DMS79 (cell line): ENCODE measurements at places on chromosomes 1 and 21.

DNA sequence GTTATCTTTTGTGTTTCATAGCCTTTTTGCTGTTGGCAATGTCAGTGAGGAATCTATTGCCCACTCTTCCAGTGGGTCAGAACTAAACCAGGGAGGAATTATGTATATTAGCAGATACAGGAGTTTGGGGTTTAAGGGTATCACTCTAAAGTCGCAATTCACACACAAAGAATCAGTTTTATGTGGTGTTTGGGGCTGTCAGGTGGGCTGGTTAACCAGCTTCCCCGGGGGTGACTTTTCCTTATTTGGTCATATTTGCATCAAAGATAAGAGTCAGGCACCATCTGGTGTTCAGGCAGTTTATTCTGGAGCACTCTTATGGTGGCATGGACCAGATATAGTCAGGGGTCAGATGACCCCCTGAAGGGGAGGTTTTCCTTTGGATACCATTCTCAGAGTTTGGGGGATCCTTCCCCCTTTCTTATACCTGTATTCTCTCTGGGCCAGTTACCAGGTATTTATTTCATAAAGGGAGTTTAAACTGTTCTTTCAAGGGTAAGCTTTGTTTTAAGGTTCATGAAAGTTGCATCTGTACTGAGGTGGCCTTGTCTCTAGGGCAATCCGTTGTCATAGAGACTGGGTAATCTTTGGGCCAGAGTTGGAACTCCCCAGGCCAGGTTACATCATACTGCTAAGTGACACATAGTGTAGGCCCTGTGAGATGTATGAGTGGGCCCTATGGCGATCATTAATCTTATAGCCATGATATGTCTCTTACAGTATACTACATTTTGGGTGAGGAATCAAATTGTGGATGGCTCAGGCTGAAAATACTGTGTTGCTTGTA is 148.2 kb downstream of the RWDD3 start:
- peak; percentile 6 for DNase-seq

GRCh38 chr1:86487131-86487810 is 18.5 kb downstream of the CLCA1 start:
- DNase-seq = no peak

GRCh38 chr1:67812226-67812625 is 21.0 kb downstream of the GNG12 start:
- no peak for DNase-seq

GRCh38 chr21:43343095-43343991 is 83.6 kb downstream of the SIK1 start:
- no peak for DNase-seq

DNA sequence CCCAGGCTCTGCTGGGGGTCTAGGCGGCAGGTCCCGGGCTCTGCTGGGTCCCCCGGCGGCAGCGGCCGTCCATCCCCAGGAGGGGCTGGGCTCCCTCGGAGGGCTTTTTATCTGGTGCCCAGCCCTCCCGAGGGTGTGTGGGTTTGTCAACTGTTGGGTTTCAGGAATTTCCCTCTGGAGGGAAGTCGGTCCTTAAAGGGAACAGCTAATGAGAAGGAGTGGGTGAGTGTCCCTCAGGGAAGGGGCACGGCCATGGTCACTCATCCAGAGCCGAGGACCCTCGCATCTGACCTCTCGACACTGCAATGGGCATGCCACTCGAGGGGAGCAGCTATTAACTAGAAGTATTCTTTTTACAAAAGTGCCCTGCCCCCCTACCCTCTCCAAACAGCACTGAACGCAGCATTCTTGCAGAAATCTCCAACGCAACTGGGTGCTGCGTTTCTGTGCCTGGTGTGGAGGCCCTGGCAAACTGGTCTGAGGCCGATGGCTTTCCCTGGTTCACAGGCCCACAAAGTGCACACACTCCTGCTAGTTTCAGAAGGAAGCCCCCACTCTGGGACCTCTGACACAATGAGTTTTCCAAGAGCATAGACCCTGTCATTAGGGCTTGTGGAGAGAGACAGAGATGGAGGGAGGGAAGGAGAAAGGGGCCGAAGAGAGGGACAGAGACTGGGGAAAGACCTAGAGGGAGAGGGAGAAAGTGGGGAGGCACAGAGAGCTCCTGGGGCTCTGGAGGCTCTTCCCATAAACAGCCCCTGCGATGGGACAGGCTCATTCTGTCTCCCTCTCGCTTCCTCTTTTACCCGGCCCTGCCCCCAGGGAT is 1.0 kb upstream of the TSPEAR start:
- peak; percentile 39 for DNase-seq

DNA sequence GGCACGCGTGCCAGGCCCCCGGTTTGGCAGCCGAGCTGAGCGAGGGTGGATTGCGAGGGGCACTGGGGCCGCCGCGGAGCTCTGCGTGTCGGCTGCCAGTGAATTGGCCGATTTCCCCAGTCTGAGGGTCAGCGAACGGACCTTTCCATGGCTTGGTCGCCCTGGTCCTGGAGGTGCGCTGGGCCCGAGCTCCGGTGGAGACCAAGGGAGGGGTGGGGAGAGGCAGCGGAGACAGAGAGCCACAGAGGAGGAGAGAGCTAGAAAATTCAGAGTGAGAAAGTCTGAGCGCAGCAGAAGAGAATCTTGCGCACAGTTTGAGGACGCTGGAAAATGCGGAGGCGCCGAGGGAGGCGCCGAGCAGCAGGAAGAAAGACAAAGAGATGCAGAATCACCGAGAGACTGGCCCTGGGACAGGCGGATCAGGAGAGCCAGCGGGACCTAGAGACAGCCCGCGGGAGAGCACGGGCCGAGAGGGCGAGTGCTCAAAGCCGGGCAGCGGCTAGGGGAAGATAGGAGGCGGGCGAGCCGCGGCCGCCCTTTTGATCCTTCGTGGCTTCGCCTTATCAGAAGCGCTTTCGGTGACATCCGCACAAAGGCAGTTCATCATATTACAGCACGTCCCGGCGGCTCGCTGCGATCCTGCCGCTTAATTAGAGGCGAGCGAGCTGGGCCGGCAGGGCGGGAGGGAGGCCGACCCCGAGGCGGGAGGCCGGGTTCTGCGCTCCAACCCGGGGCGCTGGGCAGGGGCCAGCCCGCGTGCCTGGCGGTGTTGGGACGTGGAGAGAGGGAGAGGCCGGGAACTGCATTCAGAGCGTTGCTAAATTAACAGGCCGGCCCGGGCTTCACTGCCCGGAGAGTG is 12.7 kb downstream of the PAX7 start:
- DNase-seq = no peak

DNA sequence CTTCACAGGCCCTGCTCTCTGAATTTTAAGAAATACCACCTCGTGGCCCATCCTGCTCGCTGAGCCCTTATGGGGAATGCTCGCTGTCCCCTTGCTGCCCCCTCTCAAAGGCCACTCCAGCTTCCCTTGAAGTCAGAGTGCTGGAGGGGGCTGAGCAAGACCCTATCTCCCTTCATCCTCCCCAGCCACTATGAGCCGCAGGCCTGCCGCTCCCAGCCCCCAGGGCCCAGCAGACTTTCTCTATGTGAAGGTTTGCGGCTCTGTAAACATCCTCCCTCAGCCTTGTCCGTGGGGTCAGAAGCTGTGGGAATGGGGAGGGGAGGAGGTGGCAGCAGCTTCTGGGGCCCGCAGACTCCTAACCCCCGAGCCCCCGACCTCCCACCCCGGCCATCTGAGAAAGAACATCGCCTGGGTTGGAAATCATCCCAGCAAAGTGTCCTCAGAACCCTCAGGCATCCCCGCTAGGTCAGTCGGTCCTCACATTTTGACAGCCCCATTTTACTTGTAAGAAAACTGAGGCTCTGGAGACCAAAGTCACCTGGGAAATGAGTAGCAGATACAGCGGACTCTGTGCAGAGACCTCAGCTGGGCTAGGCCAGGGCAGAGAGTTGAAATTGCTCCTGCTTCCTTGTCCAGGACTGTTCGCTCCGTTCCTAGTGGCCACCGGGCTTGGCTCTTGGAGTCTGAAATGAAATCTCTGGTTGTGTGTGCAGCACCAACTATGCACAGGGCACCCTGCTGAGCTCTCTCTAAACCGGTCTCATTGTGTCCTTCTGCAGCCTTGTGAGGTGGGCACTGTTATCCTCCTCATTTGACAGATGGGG is 4.4 kb downstream of the KCNQ4 start:
- DNase-seq = no peak

DNA sequence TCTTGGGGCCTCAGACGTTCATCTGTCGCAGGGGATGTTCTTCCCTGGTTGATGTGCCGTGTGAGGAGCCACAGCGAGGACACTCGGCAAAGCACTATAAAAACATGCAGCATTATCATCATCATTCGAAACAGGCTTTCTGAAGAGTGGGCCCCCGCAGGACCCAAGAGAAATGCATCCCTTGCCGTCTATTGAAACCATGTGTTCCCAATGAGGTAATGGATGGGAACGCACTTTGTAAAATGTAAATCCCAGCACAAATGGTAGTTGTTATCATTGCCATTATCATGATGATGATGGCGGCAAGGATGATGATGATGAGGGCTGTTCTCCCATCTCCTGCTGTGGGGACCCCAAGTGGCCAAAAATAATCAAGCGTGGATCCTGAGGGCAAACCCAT is 76.8 kb downstream of the GLIS1 start:
- DNase-seq = no peak

- DNase-seq = no peak
Measured at GRCh38 chr1:154414606-154415005, 9.5 kb downstream of the IL6R start.

- DNase-seq = no peak
Measured at GRCh38 chr1:28509705-28510272, 3.9 kb downstream of the RCC1 start.

DNA sequence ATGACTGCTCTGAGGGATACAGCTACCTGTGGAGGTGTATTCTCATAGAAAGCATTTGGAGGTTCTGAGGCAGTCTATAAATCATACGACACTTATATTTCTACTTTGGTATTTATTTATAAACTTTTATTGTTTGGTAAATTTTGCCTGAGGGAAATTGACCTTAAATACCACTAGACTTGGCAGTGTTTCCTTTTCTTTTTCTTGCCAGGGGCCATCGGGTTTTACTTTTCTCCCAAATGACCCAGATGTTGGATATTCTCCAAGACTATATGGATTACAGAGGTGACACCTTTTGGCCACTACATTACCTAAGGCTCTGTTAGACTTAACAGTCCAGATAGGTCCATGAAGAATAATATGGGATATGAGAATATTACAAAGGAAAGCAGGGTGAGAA is 28.2 kb downstream of the CHD1L start:
- DNase-seq = no peak

GRCh38 chr21:40049031-40049930 is 182.0 kb downstream of the PCP4 start:
- peak; percentile 51 for DNase-seq

DNA sequence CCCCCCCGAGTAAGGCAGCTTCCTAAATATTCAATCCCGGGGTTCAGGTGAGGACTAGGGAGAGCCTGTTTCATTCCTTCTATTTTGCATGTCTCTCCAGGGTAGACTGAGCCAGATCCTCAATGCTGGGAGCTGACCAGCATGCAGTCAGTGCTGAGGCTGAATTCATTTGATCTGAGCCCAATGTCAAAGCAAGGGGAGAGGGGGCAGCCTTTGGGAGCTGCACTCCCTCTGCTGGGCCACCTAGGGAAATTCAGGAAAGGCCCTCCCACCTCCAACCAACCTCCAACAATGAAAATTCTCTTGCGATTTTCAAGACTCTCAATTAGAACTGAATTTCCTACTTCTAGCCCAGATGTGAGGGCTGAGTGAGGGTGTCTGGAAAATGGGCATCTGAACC is 371.2 kb downstream of the NPHP4 start:
- no peak for DNase-seq

- DNase-seq = no peak
Measured at GRCh38 chr1:92409946-92410549, 76.7 kb downstream of the GFI1 start.

GRCh38 chr1:53592521-53592982 is 133.4 kb downstream of the DMRTB1 start:
- peak; percentile 88 for DNase-seq

- no peak for DNase-seq
Measured at GRCh38 chr1:6898974-6899539, 113.8 kb downstream of the CAMTA1 start.

DNA sequence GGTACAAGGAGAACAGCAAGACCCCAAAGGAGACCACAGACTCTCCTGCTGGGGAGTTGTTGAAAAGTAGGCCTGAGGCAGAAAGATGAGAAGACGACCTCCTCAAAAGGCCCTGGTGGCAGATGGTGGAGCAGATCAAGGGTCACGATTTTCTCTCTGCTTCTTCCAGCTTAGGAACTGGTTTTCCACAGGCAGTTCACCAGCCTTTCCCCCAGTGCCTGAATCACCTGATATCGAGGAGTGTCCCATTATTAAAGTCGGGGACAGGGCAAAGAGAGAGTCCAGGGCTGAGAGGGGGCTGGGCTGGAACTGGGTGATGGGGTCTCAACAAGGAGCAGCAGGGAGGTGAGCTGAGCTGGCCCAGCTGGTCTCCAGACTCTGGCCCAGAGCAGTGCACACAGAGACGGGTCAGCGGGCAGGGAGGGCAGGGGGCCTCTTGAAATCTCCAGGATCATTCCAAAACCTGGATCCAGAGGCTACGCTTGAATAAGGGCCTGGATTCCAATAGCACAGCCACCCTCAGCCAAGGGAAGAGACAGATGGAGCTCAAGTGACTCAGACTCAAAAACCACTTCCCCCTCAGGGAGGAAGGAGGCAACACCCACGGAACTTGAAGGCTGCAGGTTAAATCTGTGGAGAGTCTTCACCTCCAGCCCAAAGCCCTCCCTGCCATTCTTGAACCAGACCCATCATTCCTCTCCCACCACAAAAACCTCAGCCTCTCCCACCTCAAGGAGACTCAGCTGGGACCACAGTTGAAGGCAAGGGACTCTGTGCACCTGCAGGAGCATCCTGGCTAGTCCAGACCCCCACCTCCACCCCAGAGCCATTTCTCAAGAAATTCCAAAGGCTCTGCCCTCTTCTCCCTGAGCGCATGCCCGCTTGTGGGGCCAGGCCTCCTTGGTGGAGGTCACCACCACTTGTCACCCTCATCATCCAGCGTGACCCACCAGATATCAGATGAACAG is at the start of gene S100A5:
Gene S100A5 (minus strand): TSS at position 541 of the 968 bp plus-strand sequence. CDS start 743 bp downstream, outside the sequence.
- DNase-seq = no peak

DNA sequence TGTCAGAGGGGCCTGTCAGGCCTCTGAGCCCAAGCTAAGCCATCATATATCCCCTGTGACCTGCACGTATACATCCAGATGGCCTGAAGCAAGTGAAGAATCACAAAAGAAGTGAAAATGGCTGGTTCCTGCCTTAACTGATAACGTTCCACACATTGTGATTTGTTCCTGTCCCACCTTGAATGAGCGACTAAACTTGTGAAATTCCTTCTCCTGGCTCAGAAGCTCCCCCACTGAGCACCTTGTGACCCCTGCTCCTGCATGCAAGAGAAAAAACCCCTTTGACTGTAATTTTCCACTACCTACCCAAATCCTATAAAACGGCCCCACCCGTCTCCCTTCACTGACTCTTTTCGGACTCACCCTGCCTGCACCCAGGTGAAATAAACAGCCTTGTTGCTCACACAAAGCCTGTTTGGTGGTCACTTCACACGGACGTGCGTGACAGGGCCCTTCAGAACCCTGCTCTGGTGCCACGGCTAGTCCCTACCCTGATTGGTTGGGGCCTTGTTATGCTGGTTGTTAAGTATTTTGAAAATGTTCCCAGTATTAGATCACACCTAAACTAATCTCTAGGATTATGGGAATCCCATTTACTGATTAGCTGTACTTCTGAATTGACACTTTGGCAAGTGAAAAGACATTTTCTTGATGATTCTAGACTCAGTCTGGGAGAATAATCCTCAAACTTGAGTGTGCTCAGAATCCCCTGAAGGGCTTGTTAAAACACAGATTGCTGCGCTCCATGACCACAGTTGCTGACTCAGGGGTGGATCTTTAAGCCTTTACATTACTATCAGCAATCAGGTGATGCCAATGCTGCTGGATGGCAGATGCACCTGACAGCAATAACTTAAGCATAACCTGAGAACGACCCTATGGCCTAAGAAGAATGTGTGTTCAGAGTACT is 28.8 kb upstream of the SPATA6 start:
- no peak for DNase-seq
